ENCODE measurements at places on chromosomes 6 and 20.

- DNase-seq = no peak
These were observed 147.3 kb downstream of the UNC5CL start for GRCh38 chr6:40891686-40892085.

DNA sequence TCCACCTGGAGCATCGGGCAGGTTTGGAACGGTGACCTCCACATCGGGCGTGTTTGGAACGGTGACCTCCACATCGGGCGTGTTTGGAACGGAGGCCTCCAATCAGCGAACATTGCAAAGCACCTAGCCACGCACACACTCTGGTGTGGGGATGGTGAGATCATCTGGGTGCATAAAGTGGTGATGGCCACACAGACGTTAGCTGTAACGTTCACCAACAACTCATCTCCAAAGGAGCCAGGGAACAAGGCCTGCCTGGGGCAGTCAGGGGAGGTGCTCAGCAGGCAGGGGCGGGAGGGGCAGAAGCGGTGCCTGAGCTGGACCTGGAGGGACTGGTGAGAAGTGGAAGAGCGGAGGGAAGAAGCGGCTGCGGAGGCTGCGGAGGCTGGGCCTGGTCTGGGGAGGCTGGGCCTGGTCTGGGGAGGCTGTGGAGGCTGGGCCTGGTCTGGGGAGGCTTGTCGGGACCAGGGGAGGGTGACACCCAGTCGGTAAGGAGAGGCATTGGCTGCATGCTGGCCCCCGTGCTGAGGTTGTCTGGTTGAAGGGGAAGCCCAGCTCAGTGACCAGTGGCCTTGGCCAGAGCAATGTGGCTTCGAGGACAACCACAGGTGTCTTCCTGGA lies 89.9 kb downstream of the PSMB1 start:
- DNase-seq = no peak

DNA sequence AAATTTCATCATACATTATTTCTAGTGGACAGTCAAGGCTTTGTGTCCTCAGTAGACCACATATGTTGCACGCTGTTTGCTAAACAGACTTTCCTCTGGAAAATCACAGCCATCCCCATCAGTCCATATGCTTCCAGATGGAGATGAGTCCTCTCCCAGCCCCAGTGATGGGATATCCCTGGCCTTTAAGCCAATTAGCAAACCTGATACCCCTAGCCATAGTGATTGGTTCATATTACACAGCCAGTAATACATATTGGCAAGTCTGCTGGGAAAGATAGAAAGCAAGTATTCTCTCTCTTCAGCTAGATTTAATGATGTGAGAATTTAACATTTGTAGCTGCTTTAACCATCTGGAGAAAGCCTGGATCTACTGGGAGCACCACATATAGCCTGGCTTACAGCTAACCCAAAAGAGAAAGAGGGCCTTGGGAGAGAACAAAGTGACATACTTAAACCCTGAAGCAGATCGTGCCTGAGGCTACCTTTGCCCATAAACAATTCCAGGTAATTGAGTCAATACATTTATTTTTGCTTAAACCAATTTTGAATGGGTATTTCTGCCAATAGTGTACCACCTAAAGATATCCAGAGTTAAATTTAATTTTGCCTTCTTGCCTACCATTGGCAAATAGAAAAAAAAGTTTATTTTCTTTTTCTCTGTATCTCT lies 103.5 kb upstream of the HIVEP1 start:
- DNase-seq = no peak

- DNase-seq = no peak
These were observed 38.3 kb downstream of the IGF2R start for GRCh38 chr6:160007145-160007544.

DNA sequence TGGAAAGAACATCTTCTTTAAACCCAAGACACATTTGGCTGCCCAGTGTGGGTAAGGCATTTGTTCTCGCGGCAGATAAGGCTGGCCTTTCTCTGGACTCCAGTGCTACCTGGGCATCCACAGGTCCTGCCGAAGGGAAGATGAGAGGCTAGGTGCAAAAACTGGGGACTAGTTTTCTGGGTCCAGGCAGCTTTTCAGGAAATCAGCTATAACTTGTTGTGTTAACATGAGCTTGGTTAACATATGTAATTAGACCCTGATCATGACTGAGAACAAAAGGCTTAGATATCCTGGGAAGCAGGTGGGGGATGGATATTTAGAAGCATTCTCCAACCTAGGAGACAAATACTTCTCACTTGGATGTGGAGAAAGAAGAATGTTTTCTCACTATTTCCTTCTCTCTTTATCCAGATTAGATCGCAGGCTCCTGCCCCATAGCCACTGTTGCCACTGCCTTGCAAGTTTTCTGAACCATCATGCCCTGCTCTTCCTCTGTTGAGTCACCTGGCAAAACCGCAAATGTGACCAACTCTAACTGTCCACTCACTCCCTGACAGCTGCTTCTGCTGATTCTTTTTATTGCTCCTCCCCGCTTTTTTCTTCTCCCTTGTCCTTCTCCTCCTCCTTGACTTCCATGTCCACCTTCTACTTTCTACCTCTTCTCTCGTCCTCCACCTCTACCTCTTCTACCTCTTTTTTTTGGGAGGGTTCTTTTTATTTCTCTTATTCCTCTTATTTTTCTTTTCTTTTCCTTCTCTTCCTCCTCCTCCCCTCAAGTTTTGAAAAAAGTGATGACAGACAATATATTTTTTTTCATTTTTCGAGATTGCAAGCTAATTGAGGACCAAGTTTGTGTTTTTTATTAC lies 258.1 kb downstream of the UTRN start:
- no peak for DNase-seq

- DNase-seq = no peak
These were observed 48.0 kb upstream of the PTPN1 start for GRCh38 chr20:50462093-50462690.

- no peak for DNase-seq
These were observed 34.2 kb downstream of the JARID2 start for GRCh38 chr6:15280028-15280427.

DNA sequence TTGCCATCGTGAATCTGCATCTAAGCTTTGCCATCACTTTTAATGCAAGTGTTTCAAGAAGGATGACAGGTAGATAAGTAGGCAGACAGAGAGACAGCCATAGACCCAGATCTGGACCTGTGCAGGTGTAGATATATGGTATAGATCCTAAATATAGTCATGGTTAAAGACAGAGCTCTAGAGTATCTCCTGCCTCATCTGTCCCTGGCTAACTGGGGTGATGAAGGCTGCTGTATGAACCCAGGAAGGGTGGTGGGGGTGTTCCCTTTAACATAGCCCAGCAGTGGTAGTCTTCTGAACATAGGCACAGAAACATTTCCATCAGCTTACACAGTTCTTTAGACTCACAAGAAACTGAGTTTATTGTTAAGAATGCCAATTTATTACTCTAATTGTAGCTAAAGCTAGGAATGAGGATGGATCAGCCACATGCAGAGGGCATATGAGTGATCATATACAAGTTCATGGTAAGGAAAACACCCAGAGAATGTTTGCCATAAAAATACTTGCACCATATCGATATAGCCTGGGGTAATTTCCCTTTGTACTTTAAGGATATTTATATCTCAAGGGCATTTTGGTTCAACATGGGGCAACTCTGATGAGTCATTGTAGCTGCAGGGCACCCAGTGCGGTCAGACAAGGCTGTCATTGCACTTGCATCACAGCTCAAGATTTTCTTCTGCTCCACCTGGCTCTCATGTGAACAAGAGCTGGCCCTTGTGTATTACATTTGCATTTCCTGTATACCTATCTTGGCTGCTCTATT lies 587.2 kb downstream of the EPM2A start:
- no peak for DNase-seq

DNA sequence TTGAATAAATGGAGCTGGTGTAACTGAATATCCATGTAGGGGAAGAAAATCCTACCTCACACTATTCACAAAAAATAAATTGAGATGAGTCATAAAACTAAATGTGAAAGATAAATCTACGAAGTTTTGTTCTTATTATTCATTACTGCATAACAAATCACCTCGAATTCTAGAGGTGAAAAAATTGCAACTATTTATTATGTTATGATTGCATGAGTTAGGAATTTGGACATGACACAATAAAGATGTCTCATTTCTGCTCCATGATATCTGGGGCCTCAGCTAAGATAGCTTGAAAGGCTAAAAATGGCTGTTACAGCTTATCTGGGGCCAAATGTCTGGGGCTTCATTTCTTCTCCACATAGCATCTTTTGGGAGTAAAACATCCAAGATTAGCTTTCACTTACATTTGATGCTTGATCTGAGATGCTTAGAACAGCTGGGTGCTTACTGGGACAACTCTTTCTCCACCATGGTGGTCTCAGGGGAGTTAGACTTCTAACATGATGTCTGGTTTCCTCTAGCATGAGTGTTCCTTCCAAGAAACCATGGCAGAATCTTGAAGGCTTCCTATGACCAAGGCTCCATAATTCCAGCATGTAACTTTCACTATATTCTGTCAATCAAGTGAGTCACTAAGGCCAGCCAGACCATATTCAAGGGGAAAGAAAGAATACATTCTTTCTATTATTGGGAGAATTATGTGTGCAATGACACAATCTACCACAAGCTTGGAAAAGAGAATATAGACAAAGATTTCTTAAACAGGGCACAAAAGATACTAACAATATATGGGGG lies 30.1 kb downstream of the OR2B6 start:
- DNase-seq = no peak

DNA sequence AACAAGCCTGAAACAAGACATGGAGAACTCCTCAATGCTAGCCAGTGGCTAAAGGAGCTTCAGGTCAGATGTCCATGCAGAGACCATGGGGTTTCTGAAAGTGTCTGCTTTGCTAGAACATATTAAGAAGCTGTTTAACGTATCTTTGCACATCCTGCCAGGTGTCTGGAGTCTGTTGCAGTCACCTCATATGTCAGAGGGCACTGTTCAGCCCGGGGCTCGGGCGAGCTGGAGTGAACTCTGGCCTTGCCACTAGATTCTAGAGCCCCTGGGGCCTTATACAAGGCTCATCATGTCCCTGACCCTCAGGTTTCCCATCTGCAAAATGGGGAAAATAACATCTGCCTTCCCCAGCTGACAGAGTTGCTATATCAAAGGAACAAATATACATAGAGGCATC lies 59.0 kb downstream of the PRDM1 start:
- no peak for DNase-seq

DNA sequence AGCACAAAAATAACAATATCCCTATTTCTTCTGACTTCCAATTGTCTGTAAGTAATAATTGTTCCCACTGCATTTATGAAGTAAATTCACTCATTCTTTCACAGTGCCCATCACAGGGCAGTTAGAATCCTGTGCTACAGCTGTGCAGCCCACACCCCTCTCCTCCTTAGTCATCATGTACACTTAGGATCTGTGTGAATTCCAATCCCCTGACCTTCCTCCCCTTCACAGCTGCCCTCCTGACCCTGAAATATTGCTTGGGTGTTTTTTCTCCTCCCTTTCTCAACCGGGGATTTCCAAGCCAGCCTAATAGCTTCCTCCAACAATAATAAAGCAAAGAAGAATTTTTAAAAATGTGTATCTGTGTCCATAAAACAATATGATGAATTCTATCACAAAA lies 91.5 kb upstream of the BEND6 start:
- DNase-seq = no peak

GRCh38 chr6:80988892-80989291 lies 763.6 kb downstream of the TENT5A start:
- DNase-seq = peak; percentile 1

GRCh38 chr6:33082702-33083101 lies 6.9 kb downstream of the HLA-DPB1 start:
- DNase-seq = no peak

DNA sequence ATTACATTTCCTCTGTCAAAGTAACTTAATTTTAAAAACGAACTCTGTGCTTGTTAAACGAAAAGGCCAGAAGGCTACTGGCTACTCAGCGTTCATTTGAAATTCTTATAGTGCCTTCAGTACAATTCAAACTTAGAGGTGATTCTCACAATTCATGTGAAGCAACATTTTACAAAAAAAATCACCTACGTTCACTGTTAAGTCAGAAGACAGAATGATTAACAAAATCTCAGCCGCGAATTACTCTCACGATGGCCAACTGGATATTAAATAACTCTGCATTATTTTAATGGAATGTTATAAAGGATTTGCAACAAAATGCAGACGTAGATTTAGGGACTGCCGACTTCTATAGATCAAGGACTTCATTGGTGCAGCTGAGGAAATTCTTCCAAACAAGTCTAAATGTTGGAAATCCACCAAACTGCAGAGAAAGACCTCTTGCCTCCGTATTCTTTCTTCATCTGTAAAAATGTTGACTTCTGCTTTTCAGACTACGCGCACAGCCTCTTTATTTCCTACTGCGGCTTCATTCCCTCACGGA lies 1.6 kb upstream of the QKI start:
- no peak for DNase-seq

DNA sequence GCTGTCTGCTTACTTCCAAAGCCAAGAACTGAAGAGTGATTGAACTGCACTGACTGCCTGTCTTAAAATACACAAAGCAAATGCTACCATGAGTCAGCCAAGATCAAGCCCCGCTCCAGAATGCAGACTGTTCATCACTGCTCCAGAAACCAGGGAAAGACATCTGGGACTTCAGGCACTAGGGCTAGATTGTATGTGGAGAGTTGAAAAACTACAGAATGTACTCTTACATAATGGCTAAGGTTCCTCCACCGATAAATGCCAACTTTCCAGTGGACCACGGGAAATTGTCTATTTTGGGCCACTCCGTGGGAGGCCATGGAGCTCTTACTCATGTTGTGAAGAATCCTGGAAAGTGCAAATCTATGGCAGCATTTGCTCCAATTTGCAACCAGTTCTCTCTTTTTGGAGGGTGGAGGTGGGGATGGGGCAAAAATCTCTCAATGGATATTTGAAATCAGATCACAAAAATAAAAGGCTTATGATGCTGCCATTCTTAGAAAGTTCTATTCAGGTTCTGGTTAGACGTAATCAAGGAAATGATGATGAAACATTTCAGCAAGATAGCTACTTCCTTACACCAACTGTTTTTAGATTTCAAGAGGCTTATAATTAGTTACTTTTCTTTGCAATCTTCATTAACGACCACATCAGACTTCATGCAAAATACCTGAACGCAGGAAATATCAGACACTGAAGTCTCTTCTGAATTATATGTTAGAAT lies 11.8 kb upstream of the CAP2 start:
- DNase-seq = no peak

DNA sequence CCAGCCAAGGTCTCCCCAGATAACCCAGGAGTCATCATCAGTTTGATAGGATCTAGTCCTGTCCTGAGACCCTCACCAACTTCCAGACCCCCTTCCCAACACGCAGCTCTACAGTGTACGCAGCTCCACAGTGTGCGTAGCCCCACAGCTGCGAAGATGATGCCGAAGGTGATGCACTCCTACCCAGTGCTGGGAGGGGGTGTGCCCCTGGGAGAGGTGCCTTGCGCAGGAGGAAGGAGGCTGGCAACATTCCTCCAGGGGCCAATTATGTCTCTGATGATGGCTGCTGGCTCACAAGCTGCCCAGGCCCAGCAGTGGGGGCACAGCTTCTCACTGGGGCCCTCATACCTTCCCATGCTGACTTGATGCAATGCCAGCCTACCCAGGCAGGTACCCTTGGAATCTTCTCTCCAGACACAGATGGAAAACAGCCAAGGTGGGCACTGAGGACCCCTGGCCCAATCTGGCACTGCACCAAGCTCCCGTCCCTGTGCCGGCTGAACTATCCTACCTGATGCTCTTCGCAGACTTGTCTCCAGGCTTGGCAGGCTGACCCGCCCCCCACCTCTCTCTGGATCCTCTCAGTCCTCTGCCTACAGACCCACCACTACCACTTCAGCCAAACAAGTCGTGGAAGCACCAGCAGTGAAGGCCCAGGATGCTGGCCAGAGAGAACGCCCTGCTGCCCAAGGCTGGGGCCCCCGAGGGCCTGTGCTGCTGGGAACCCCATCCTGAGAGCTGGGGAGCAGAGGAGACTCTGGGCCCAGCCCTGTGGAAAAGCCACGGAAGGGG lies 1.4 kb downstream of the ZNF512B start:
- no peak for DNase-seq

All from spinal cord (tissue), 10 donors.